ENCODE measurements at places on chromosomes 4 and X.

DNA sequence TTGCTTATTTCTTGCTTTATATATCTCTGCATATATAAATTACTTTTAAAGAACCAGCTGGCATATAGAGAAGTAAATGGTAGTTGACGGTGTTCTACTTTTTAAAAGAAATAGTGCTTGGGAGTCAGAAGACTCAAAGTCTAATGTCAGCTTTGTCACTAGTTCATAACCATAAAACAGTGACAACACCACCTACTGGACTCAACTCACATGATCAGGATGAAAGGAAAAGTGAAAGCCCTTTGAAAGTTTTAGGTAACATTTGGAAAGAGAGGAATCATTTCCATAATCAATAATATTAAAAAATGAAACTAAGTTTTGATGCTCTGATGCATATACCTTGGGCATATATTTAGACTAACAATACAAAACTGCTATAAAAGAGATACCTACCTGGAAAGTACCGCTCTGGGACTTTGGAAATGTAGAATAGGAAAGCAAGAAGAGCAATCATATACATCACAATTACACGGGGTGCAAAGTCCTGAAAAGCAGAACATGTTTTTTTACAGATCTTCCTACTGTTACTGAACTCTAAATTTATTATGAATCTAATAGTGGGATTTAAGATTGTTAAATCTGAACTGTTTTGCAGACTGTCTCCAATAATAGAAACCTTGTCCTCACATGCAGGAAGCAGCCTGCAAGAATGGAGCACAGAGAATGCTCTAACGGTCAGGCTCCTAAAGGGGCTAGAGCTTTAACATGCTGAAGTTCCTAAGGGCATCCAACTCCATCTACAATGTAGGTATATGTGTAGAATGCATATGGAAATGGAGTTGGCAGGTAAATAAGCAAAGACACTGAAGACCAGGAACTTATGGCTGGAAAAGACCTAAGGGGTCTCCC lies 15.6 kb downstream of the PAQR3 start:
- no peak for DNase-seq

DNA sequence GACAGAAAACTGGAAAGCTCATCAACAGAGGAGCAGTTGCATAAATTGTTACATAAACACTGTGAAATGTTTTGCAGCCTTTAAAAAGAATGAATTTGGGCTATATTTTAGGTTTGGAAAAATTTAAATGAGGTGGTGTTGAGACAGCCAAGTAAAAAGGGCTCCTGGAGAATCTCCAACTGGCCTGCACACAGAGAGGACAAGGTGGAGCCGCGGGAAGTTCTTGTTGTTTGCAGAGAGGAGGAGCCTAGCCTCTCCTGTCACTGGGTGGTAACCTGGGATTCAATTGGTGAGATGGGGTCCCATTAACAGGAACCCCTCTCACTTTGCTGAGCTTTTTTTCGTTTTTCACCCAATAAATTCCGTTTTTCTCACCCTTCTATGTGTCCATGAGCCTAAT lies 13.4 kb downstream of the GIMD1 start:
- DNase-seq: peak; percentile 59

DNA sequence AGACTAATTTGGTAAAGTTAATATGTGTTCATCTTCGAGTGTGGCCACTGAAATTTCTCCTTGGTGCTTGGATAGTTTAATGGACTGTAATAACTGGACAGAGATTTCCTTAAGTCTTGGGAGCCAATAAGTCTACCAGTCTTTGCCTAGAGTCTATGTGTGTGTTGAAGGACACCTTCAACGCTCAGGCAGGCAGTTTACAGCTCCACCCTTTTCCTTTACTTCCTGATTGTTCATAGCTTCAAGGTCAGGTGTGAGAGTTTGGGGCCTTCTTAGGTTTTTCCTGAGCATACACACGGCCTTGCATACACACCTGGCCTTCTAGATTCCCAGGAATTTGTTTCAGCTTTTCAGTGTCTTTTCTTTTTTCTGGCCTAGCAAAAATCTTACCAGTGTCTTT lies 355.3 kb upstream of the AMOT start:
- DNase-seq: no peak

DNA sequence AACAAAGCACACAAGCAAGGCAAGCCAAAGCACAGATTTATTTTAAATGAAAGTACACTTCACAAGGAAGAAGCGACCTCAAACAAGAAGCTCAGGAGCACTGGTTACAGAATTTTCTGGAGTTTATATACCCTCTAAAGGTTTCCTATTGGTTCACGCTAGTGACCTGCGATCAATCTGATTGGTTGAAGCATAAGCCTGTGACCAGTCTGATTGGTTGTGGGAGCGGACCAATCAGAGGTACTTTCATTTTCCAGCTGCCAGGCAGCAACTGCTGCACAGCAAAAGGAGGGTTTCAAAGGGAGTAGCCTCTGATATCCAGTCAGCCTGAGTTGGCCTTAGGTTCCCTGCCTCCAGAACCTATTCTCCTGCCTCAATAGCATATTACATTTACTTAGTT lies 4.6 kb upstream of the AREG start:
- DNase-seq: no peak

DNA sequence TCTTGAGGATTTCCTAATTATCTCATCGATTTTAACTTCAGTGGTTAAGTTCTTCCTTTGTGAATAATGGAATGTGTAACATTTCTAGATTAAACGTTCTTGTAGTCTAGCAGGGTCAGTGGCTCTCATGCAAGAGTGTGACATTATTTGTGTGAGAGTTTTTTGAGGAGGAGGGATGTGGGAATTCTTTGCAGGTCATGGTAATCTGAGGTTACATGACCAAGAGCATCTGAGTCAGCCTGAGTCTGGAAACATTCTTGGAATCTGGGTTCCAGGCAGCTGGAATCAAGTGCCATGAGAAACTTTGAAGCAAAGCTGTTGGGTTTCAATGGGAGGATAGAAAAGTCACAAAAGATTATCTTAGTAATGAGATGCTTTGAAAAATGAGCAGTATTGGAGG lies 49.5 kb downstream of the GK start:
- peak; percentile 73 for DNase-seq

GRCh38 chr4:2290974-2291704 lies 29.2 kb upstream of the MXD4 start:
- no peak for DNase-seq

DNA sequence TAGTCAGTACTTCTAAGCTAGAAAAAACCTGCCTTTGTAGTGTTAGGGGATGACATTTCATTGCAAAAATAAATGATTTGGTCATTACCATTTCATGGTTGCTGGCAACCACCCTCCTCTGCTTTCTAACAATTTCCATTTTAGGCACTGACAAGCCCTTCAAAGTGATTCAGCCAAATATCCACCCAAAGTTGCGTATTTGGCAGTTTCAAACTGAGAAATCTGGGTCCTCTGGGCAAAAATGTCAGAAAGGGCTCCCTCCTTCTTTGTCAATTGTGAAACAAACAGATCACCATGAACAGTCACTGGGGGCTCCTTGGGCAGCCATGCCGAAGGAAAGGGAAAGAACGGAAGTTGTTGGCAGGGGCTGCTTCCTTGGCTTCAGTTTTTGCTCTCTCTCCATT lies 33.0 kb downstream of the PLAC1 start:
- peak; percentile 86 for DNase-seq

GRCh38 chr4:8276358-8277240 lies 7.0 kb downstream of the HTRA3 start:
- DNase-seq: peak; percentile 58

GRCh38 chr4:107253090-107253489 lies 217.0 kb upstream of the DKK2 start:
- no peak for DNase-seq

- DNase-seq: no peak
Measured at GRCh38 chr4:1462009-1462767, 55.9 kb upstream of the NKX1-1 start.
